Heart right ventricle (tissue), 16 donors: ENCODE measurements at places on chromosomes 2 and 18. TPM values are rescaled to one million over a fixed set of nuclear protein-coding genes. Genes with fewer than 3 reads are reported as not detected.

Gene DSG1
- total RNA-seq: 0.76 TPM

GRCh38 chr18:34999756-35000289 lies 41.4 kb upstream of the MAPRE2 start:
- H3K4me1 ChIP-seq: peaks cover 4% of the 10 kb centered on the region

Gene CNDP1
- not detected for total RNA-seq

GRCh38 chr2:220353897-220354296 lies 726.5 kb downstream of the SLC4A3 start:
- no peak overlapping the region for H3K4me3 ChIP-seq
- DNase-seq: no peak

Gene USP14
- total RNA-seq: 51.7 TPM

Gene PTH2R
- not detected for total RNA-seq

DNA sequence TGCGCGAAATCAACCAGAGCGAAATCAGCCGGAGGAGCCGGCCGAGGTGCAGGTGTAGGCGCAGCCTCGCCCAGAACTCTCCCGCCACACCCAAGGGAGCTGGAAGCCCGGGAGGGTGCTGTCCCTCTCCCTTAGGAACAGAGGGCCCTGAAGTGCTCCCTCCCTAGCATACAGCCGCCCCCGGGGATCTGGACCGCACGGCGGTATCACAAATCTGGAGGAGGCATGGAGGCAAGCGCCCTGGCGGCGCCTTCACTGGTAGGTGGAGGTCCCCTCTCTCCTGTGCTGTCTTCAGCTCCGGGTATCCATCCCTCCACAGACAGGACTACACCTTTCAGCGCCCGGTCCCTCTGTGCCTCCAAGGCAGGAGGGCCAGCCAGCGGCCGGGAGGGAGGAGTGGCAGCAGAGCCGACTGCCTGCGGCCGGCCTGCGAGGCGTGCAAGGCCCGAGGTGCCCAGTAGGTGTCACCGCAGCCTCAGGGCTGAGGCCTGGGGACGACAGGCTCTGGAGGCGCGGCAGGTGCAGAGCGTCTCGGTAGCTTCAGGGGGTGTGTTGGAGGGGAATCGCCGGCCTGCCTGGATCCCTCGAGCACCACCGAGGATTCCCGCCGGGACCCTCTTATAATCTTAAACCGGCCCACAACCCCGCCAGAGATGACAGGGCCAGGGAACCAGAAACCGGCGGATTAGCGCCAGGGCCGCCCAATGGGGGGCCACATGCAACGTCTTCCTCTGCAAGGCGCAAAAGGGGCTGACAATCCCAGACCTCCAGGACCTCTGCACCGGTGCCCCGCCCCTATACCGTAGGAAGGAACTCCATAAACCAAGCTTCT lies 2.8 kb downstream of the IHH start:
- H3K27ac ChIP-seq: no peak overlapping the region
- DNase-seq: peak; percentile 80
- peaks cover 39% of the 10 kb centered on the region for H3K27me3 ChIP-seq
- H3K36me3 ChIP-seq: no peaks in the 10 kb centered on the region
- H3K4me3 ChIP-seq: no peak overlapping the region

DNA sequence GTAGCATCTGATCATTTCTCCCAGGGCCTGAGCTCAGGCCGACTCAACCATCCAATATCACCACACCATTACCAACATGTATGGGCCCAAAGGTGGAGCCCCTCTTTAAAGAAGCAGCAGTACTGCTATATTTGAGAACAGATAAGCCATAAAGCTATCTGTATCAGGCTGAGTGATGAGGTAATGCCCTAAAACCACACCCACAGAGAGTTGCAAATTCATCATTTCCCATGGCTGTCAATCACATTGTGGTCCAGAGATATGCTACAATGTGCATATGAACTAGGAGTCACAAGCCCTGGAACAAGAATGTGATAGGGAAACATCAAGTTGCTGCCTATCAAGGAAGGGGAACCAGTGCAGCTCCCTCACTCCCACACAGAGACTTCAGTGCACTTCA lies 52.6 kb upstream of the GALNT13 start:
- no peak for DNase-seq
- H3K27ac ChIP-seq: no peak overlapping the region
- no peaks in the 10 kb centered on the region for H3K27me3 ChIP-seq

Gene PLEKHB2
- 34.2 TPM for total RNA-seq

Gene NAGK
- 40.4 TPM for total RNA-seq

Gene SRD5A2
- not detected for total RNA-seq

DNA sequence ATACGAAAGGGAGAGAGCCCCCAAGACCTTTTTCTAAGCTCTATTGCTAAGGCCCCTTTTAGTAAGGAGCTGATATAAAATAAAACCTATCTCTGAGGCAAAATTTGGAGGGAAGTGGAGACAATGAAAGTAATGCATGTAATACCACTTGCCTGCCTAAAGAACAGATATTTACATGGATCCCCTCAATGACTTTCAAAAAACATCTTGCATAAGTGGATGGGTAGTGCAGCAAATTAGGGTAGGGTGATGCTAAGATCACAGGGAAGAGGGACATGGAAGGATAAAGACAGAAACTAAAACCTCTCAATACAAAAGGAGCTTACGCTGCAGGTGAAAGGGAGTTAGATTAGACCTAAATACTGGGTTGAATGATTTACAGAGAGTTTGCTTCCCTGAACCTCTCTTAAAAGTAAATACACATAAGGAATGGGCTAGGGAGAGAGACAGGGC lies 1.1 kb downstream of the ZNF513 start:
- peaks cover 72% of the 10 kb centered on the region for H3K36me3 ChIP-seq
- H3K27ac ChIP-seq: peak overlapping the region; percentile 92
- no peak for DNase-seq
- H3K4me1 ChIP-seq: peaks cover 17% of the 10 kb centered on the region

Gene MARCHF7
- 88.1 TPM for total RNA-seq

DNA sequence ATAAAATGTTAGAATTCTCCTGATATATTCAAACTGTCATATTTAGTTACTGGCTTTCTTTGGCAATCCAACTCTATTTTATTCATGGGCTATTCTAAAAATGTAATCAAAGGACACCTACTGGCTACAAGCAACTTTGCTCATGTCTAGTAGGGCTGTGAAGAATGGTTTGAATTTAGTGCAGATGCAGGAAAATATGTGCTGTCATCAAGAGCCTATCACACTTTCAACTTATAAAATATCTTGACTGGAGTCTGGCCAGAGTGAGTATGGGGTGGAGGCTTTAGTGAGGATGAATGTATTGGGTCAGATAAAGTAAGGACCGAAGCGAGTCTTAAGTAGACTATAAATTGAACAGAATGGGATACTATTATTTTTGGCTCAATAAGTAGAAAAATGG lies 343.4 kb upstream of the SPRED2 start:
- H3K36me3 ChIP-seq: no peaks in the 10 kb centered on the region
- no peaks in the 10 kb centered on the region for H3K4me1 ChIP-seq
- H3K27me3 ChIP-seq: no peaks in the 10 kb centered on the region
- no peak for DNase-seq

Gene PDCD1
- 2.6 TPM for total RNA-seq

GRCh38 chr18:36189486-36189885 lies 2.2 kb downstream of the MOCOS start:
- H3K4me3 ChIP-seq: no peak overlapping the region
- DNase-seq: no peak
- H3K27ac ChIP-seq: no peak overlapping the region
- peaks cover 13% of the 10 kb centered on the region for H3K4me1 ChIP-seq
- no peaks in the 10 kb centered on the region for H3K27me3 ChIP-seq

DNA sequence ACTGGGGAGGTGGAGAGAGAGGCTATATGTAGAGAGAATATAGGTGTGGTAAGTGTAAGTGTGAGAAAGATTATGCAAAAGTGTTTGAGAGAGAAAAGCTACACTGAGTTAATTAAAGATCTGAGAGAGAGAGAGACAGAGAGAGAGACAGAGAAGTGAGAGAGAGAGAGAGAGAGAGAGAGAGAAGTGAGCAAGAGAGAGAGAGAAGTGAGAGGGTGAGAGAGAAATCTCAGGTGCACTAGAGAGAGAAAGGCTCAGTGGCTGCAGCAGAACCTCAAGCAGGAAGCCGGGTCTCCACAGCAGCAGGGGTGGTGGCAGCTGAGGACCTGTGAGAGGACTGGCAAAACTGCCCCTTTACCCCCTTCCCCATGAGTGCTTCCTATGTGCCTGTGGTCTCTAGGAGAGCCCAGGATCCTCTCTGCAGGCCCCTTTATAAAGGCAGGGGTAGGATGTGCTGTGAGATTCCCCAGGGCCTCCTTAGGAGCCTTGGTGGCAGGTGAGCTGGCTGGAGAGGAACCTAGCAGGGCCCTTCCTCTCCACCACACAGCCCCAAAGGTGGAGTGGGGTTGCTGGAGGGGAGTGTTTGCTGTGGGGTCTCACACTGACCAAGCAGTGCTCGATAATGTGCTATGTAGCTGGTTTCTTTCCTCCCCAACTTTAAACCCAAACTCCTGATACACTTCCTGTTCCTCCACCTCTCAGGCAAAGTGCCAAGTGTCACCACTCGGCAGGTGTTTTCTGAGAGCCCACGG lies 52.6 kb downstream of the SLC4A5 start:
- H3K27ac ChIP-seq: no peak overlapping the region
- no peaks in the 10 kb centered on the region for H3K36me3 ChIP-seq
- no peak for DNase-seq
- no peaks in the 10 kb centered on the region for H3K27me3 ChIP-seq
- H3K4me1 ChIP-seq: no peaks in the 10 kb centered on the region

GRCh38 chr18:73614812-73615211 lies 532.8 kb downstream of the FBXO15 start:
- H3K4me3 ChIP-seq: no peak overlapping the region
- H3K36me3 ChIP-seq: no peaks in the 10 kb centered on the region
- H3K27ac ChIP-seq: no peak overlapping the region
- no peaks in the 10 kb centered on the region for H3K27me3 ChIP-seq
- DNase-seq: no peak

Gene OR6B2
- total RNA-seq: not detected

DNA sequence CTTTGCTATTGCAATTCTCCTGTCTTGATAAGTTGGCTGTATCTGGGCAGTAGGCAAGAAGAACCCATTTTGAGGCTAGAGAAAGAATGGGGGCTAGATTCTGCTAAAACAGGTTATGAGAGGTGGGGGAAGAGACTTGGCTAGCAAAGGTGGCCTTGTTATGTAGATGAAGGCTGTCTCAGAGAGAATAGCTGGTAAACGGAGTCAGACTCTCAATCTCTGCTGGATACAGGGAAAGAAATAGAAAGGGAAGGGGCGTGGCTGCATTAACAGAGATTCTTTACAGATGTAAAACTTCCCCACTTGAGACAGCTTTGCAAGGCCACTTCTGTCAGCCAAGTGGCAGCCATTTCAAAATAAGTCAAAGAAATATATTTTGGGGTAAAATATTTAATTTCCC lies 38.1 kb upstream of the ARHGAP25 start:
- DNase-seq: no peak
- H3K4me3 ChIP-seq: no peak overlapping the region
- H3K27me3 ChIP-seq: no peaks in the 10 kb centered on the region
- no peaks in the 10 kb centered on the region for H3K4me1 ChIP-seq
- H3K36me3 ChIP-seq: no peaks in the 10 kb centered on the region
- H3K27ac ChIP-seq: no peak overlapping the region

DNA sequence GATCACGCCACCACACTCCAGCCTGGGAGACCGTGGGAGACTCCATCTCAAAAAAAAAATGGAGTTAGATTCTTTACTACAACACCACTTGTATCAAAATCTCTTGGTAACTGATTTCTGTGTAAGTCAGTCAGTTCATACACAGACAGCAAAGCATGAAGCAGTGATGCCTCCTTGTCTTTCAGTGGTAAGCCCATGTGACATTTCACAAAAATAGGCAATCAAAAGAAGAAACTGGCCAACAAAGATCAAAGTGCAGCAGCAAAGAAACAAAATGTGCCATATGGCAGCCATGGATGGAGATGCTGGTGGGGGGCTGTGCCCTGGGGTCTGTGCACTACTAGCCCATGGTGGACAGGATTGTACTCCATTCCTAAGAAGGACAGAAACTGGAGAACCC lies 6.7 kb upstream of the RAB12 start:
- peaks cover 3% of the 10 kb centered on the region for H3K27me3 ChIP-seq
- H3K4me3 ChIP-seq: no peak overlapping the region
- H3K36me3 ChIP-seq: no peaks in the 10 kb centered on the region
- no peaks in the 10 kb centered on the region for H3K4me1 ChIP-seq
- DNase-seq: no peak

GRCh38 chr2:219530048-219530963 lies 13.3 kb downstream of the CHPF start:
- peaks cover 57% of the 10 kb centered on the region for H3K27me3 ChIP-seq
- DNase-seq: peak; percentile 92
- no peak overlapping the region for H3K27ac ChIP-seq
- peaks cover 18% of the 10 kb centered on the region for H3K4me1 ChIP-seq
- no peak overlapping the region for H3K4me3 ChIP-seq

Gene COL3A1
- 66.3 TPM for total RNA-seq

Gene AQP4
- total RNA-seq: 0.94 TPM

- no peak overlapping the region for H3K4me3 ChIP-seq
- H3K27ac ChIP-seq: no peak overlapping the region
- peaks cover 14% of the 10 kb centered on the region for H3K4me1 ChIP-seq
- no peaks in the 10 kb centered on the region for H3K27me3 ChIP-seq
Observed at GRCh38 chr2:237497009-237497837, 10.2 kb downstream of the MLPH start.

DNA sequence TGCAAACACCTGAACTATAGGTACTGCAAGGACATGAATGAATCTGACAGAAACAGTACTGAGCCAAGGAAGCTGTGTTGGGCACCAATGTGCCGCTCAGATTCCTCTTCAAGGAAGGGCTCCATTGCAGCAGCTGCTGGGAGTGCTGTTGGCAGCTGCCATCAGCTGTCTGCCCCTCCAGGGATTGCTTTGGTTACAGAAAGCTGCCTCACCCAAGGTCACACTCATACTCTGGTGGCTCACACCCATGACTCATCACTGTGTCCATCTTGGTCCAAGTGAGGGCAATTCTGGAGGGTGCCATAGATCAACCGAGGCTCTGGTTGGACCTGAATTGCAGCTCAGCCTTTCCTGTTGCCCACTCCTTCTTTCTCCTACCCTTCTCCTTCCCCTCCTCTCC lies 24.4 kb upstream of the TRPM8 start:
- DNase-seq: no peak
- H3K27me3 ChIP-seq: peaks cover 10% of the 10 kb centered on the region
- H3K4me3 ChIP-seq: no peak overlapping the region
- no peaks in the 10 kb centered on the region for H3K4me1 ChIP-seq

DNA sequence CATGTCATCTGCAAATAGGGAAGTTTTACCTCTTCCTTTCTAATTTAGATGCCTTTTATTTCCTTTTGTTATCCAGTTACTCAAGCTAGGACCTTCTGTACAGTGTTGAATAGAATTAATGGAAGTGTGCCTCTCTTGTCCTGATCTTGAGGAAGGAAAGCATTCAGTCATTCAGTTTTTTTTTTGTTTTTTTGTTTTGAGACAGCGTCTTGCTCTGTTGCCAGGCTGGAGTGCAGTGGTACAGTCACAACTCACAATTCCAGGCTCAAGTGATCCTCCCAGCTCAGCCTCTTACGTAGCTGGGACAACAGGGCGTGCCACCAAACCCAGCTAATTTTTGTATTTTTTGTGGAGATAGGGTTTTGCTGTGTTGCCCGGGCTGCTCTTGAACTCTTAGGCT lies 203.9 kb upstream of the ALPP start:
- peaks cover 4% of the 10 kb centered on the region for H3K4me1 ChIP-seq
- H3K4me3 ChIP-seq: no peak overlapping the region
- DNase-seq: no peak
- no peaks in the 10 kb centered on the region for H3K36me3 ChIP-seq
- no peak overlapping the region for H3K27ac ChIP-seq

- DNase-seq: no peak
- peaks cover 24% of the 10 kb centered on the region for H3K36me3 ChIP-seq
- H3K4me1 ChIP-seq: peaks cover 32% of the 10 kb centered on the region
- H3K27ac ChIP-seq: peak overlapping the region; percentile 99
- peak overlapping the region; percentile 96 for H3K4me3 ChIP-seq
Observed at GRCh38 chr2:200810252-200810997, 1.3 kb upstream of the BZW1 start.

- peak; percentile 84 for DNase-seq
- no peak overlapping the region for H3K27ac ChIP-seq
- peaks cover 10% of the 10 kb centered on the region for H3K4me1 ChIP-seq
- no peaks in the 10 kb centered on the region for H3K27me3 ChIP-seq
- no peaks in the 10 kb centered on the region for H3K36me3 ChIP-seq
Observed at GRCh38 chr2:240604291-240604938, 17.9 kb downstream of the CAPN10 start.
